ENCODE measurements at places on chromosomes 3 and 15.

GRCh38 chr3:58287354-58287753 is 18.7 kb upstream of the RPP14 start:
- no peak for DNase-seq

DNA sequence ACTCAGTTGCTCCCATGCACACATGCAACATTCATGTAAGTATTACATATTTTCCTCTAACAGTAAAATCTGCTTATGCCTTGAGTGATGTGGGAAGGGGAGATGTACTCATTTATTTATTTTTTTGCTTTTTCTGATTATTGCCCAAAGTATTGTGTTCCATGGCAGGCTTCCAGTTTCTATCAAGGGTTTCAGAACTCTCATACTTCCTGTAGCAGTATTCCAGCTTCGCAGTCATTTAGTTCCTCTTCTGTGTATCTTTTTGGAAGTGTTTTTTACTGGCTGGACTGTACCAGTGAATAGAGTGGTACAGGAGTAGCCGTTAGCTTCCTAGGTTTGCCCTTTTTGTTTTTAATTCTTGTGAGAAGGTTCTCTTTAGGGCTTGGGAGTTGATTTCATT is 26.9 kb downstream of the RAB11A start:
- DNase-seq, result no peak

- DNase-seq, result no peak
Observed at GRCh38 chr15:63185206-63185605, 4.2 kb upstream of the RAB8B start.

DNA sequence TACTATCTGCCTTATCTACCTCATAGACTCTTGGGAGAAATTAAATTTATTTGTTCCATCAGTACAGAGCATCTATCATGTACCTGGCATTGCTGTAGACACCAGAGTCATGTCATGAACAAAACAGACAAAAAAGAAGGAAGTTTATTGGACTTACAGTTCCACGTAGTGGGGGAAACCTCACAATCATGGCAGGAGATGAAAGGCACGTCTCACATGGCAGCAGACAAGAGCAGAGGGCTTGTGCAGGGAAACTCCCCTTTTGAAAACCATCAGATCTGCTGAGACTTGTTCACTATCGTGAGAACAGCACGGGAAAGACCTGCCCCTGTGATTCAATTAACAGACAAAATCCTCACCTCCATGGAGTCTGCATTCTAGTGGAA is 25.6 kb upstream of the ACAP2 start:
- no peak for DNase-seq

DNA sequence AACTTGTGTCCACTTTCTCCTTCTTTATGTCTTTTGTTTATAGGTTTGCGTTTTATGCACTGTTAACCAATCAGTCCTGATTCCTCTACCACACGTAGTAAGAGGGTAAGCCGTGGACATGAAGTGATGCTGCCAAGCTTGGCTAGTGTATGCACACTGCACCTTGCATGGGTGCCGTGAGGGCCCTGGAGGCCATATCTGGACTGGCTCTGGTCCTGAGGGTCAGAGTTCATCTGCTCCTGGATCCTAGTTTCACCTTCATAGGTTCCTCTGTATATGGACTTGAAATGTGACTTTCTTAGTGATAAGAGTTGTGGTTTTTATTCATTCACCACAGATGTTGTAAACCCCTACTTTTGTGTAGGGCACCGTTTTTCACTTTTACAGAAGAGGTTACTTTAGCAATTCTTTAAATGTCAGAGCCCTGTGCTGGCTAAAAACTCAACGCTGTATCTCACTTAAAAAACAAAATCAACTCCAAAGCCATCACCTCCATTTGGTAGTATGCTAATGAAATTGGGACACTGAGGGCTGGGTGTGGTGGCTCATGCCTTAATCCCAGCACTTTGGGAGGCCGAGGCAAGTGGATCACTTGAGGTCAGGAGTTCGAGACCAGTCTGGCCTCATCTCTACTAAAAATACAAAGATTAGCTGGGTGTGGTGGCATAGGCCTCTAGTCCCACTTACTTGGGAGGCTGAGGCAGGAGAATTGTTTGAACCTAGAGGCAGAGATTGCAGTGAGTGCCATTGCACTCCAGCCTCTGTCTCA is 22.9 kb downstream of the SIAH2 start:
- DNase-seq, result no peak

GRCh38 chr3:152365766-152366593 is 97.3 kb downstream of the MBNL1 start:
- no peak for DNase-seq

GRCh38 chr3:128100161-128100560 is 23.5 kb downstream of the RUVBL1 start:
- no peak for DNase-seq

DNA sequence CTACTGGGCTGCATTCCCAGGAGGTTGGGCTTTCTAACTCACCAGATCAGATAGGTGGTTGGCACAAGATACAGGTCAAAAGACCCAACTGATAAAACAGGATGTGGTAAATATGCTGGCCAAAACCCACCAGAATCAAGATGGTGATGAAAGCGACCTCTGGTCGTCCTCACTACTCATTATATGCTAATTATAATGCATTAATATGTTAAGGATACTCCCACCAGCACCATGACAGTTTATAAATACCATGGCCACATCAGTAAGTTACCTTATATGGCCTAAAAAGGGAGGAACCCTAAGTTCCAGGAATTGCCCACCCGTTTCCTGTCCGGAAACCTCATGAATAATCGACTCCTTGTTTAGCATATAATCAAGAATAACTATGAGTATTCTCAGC is 31.6 kb downstream of the CFAP44 start:
- no peak for DNase-seq

DNA sequence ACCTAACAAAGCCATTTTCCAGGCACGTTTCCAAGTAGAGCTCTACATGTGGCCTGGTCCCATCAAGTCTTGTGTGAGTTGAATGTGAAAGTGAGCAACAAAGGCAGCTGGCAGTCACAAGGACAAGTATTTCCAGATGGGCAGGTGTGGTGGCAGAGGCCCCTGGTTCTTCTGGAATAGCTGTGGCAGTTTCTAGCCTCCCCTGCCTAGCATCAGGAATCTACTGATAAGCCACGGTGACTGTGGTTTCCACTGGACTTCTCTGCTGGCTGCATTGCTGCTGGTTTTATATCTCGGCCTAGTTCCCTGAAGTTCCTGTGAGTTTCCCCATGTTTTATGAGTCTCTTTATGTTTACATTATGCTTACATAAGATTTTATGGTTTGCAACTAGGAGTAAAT is 117.7 kb downstream of the GOLIM4 start:
- DNase-seq, result no peak

- no peak for DNase-seq
Observed at GRCh38 chr3:50392101-50392715, 32.9 kb upstream of the TMEM115 start.

DNA sequence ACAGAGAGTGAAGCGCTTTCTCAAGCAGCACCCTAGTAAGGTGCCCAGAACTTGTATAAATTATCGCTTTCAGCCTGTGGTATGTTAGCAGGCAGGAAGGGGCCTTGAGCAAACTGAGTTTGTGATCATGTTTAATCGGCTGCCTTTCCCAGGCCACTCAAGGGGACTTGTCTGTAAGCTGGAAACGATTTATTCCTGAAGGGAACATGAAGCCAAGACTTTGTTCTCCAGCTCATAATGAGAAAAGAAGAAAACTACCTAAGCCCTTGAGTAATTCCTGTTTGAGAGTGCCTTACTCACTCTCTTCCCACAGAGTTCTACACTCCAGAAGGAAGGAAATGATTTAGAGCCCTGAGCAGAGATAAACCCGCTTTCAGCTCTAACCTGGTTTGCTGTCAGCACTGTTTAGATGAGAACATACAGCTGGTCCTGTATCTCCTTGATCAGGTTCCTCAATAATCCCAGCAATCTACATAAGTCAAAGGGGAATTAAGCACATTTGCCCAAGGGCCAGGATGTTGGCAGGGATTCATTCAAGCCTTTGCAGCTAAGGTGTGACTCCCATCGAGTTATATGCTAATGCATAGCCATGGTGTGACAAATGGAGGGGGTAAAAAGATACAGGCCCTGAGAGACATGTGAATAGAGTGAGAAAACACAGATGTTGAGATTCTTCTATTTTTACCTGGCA is 187.7 kb upstream of the SLC24A5 start:
- DNase-seq, result no peak

GRCh38 chr3:186129206-186129605 is 20.3 kb upstream of the ETV5 start:
- no peak for DNase-seq
